ENCODE measurements at places on chromosomes 6 and 20.

DNA sequence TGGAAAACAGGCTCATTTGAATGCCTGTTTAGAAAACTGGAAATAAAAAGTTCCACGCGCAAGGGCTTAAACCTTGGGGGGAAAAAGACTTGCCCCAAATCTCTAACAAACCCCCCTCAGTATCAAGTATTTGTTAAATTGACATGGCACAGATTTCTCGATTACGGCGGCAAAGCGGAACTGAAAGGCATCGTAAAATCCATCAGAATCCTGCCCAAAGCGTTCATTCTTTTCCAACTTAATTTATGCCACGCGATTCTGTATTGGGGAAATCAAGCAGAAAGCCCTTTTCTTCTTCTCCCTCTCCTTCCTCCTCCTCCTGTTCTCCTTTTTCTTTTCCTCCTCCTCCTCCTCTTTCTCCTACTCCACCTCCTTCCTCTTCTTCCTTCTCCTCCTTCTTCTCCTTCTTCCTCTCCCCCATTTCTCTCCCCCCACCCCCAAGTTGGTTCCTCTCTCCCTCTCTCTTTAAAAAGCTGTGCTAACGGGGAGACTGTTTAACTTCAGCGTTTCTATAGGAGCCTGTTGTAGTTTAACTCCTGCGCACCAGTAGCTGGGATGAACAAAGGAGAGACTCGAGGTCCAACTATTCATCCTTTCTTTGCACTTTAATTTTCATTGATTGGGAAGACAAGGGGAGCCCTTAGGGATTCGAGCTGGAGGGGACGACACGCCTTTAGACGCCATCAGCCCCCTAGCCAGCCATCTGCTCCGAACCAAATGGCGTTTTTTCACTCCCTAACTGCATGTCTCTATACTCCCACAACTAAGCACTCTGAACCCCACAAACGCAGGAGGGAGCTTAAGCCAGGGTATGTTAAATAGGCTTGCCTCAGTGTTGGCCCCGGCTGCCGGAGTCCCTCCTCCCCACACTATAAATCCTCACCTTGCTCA lies 2.7 kb upstream of the DLL1 start:
- DNase-seq: no peak

- DNase-seq: no peak
These were observed 123.9 kb downstream of the INSM1 start for GRCh38 chr20:20491784-20492264.

DNA sequence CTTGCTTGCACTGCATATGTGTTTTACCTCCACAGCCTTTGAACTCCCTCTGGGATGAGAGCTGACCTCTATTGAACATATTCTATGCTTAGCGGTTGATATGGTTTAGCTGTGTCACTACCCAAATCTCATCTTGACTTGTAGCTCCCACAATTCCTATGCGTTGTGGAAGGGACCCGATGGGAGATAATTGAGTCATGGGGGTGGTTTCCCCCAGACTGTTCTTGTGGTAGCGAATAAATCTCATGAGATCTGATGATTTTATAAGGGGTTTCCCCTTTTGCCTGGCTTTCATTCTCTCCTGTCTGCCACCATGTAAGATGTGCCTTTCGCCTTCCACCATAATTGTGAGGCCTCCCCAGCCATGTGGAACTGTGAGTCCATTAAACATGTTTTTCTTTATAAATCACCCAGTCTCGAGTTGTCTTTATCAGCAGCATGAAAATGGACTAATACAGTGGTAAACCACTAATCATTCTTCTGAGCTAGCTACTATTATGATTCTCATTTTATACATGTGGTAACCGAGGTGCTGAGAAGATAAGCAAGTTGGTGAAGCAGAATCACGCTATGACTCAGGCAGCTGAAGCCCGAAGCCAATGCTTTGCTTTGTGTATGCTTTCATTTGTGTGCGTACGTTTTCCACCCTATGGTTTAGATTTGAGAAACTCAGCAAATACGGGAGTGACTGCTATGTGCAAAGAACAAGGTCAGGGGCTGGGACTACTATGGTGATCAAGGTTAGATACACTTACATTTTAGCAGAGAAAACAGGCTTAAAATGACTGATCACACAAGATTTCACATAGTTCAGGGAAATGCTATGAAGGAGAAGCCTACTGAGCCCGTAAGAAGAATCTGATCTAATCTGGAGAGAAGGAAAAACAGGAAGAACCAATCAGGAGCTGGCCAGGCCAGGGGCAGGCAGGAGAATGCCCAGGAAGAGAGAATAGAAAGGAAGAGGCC lies 363.5 kb downstream of the ESR1 start:
- peak; percentile 56 for DNase-seq

- DNase-seq: no peak
These were observed 631 bp downstream of the PHACTR3 start for GRCh38 chr20:59604741-59605600.

- DNase-seq: no peak
These were observed 21.1 kb downstream of the FOXA2 start for GRCh38 chr20:22563062-22563965.

- peak; percentile 15 for DNase-seq
These were observed 712 bp downstream of the DEK start for GRCh38 chr6:18263418-18264218.

DNA sequence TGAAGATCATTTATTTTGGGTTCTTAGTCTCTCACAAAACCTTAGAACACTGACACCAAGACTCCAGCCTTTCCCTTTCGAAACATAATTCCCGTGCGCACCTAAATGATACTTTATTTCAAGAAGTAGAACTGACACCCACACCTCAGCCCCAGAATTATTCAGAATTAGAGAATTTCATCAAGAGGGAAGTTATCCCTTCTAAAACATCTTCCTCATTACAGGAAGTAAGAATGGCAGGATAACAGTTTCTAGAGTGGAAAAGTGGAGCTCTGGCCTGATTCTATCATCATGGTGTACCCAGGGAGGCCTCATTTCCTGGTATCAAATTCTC lies 1.4 kb upstream of the SRXN1 start:
- DNase-seq: no peak

GRCh38 chr20:36881888-36882287 lies 6.0 kb downstream of the TLDC2 start:
- DNase-seq: no peak

DNA sequence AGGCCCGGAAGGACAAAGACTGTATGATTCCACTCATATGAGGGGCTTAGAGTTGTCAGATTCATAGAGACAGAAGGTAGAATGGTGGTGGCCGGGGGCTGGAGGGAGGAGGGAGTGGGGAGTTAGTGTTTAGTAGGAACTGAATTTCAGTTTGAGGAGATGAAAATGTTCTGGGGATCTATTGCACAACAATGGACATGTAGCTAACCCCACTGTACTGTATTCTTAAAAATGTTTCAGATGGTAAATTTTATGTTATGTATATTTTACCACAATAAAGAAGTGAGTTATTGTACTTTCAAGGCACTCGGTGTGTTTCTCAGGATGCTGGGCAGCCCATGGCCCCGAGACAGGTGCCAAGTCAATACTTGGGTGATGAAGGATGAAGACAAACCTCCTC lies 25.4 kb downstream of the MAS1 start:
- no peak for DNase-seq

GRCh38 chr20:2507875-2508630 lies 662 bp downstream of the ZNF343 start:
- no peak for DNase-seq

GRCh38 chr20:48190757-48191156 lies 405.5 kb upstream of the SULF2 start:
- DNase-seq: no peak

DNA sequence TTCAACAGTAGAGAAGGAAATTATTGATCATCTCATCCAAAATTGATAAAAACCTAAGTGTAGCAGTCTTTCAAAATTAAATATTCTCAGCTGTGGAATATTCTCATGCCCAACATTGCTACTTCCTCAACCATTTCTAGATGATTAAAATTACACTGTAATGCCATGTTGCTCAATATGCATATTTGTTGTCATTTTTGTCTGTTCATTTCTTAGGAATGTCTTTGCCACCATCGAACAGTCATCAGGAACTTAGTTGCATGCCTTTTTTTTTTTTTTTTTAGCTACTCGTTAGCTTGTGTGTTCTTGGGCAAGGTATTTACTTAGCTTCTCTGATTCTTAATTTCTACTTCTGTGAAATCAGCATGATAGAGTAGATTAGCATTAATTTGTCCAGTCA lies 188.6 kb downstream of the DTNBP1 start:
- DNase-seq: no peak

GRCh38 chr6:166500246-166500645 lies 86.2 kb downstream of the RAMACL start:
- no peak for DNase-seq

DNA sequence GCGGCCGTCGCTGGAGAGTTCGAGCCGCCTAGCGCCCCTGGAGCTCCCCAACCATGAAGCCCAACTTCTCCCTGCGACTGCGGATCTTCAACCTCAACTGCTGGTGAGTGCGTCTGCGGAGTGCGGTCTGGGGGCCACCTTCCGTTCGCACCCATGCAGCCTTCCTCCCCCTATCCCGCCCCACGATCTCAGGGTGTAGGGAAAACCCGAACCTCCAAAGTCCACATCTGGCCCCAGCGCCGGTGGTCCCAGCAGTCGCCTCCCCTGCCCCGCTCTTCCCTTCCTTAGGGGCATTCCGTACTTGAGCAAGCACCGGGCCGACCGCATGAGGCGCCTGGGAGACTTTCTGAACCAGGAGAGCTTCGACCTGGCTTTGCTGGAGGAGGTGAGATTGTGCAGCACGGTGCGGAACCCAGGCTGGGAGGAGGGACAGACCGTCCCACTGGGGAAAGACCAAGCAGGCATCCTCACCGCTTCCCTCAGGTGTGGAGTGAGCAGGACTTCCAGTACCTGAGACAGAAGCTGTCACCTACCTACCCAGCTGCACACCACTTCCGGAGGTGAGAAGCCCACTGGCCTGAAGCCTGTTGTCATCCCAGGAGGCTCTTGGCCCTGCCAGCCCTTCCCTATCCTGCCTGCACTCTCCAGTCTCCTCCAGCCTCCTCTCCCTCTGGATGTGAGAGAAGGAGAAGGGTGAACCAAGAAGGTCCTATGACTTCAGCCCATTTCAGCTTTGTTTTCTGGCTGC lies 719 bp downstream of the SMPD2 start:
- DNase-seq: peak; percentile 42

- DNase-seq: no peak
These were observed 102.8 kb upstream of the TMEM170B start for GRCh38 chr6:11434565-11435326.

- no peak for DNase-seq
These were observed 165.0 kb upstream of the SULF2 start for GRCh38 chr20:47950124-47950912.

- DNase-seq: no peak
These were observed 169.5 kb upstream of the RIPOR2 start for GRCh38 chr6:25105070-25105925.

DNA sequence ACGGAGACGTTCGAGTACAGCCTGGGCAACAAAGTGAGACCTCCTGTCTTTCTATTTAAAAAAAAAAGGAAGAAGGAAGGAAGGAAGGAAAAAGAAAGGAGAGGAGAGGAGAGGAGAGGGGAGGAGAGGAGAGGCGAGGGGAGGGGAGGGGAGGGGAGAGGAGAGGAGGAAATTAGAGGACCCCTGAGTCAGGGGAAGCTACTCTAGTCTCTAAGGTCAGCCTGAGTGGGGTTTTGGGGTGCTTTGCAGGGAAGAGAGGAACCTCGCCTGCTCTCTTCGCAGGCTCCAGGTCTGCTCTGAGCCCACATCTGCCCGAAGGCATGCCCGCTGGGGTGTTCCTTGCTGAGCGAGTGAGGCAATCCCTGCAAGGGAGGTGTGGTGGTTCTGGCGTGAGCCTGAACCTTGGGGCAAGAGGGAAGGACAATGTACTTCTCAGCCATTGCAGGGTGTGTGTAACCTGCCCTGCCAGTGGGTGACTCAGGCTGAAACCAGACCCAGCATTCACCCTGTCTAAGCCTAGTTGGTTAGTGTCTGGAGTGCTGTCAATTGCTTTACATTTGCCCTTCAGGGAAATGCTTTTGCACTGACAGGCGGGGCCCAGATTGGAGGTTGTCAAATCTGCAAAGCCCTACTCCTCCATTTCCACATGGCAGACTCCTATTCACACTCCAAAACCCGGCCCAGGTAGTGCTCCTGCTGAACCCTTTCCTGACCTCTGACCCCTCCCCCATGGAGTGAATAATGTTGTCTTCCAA lies 15.3 kb upstream of the MMP9 start:
- DNase-seq: no peak

DNA sequence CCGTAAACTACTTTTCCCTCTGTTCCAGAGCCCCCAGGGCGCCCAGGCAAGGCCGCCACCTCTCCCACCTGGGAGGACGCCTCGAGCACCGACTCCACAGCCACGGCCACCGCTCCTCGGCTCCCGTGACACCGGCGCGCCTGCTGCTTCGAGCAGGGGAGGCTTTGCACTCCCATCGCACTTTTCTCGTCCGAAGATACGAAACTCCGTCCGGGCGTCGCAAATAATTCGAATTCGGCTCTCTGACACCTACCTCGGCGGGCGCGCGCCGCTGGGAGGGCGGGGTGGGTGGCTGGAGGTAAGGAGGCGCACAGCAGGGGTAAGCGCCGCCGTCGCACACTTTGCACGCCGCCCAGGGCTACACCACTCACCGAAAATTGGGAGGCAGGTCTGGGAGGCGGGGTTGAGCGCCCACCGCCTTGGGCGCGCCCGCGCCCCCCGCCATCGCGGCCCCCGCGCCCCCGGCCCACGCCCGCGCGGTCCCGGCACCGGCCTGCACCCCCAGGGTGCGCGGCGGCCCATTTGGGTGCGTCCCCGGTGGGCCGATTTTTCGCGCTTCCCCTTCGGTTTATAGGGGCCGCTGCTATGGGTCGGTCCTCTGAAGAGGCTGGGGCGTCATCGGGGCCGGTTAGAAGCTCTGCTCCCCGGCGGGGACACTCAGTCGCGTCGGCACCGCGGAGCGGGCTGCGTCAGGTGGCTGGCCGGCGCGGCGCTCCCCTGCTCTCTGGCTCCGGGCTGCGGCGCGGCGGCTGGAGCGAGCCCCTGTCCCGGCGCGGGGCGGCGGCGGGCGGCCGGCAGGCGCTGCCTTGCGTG lies 36.2 kb downstream of the GNAS start:
- peak; percentile 72 for DNase-seq

GRCh38 chr20:47740862-47741184 lies 44.5 kb downstream of the SULF2 start:
- DNase-seq: no peak

DNA sequence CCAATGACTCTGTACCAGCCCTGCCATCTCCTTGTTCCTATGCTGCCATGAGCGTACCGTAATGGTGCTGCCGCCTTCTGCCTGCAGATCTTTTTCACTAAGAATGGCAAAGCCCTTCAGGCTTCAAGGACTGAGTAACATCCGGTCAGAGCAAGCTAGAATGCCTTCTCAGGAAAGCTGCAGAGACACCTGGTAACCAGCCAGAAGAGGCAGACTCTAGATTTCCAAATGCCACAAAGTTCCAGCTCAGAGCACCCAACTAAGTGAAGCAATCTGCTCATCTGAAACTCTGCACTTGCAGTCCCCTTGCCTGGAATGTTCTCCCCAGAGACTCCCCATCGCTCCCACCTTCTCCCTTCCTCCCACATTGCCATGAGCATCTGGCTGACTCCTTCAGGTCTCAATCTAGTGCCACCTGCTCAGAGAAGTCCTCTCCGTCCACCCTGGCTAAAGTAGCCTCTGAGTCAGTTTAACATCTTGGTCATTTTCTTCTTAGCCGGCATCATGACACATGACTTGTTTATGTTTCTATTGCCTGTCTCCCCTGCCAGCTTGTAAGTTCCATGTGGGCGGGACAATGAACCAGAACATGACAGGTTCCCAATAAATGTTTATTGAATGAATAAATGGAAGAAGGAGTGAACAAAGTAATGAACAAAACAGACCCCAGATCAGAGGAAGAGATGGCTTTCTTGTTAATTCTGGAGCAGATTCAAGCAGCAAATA lies 6.9 kb upstream of the OCSTAMP start:
- no peak for DNase-seq

Data from T-helper 22 cell (primary cell).